ENCODE measurements at places on chromosomes 2 and 18. TPM values are rescaled to one million over a fixed set of nuclear protein-coding genes. Genes with fewer than 3 reads are reported as not detected.

The DUSP2 gene
- 15.6 TPM for total RNA-seq

The CCDC148 gene
- total RNA-seq, result 10.0 TPM

The RAX gene
- total RNA-seq, result not detected

The RAPGEF4 gene
- total RNA-seq, result 17.5 TPM

The CHRNA1 gene
- total RNA-seq, result 5.7 TPM

The CRYBA2 gene
- total RNA-seq, result not detected

The ACTR2 gene
- 89.3 TPM for total RNA-seq

The SPDYA gene
- 2.3 TPM for total RNA-seq

The SPP2 gene
- not detected for total RNA-seq

The CXCR1 gene
- 1.4 TPM for total RNA-seq

The CROCC2 gene
- total RNA-seq, result 0.18 TPM

The MEIS1 gene
- total RNA-seq, result 201 TPM

The PLGLB1 gene
- total RNA-seq, result 6.9 TPM

The INHBB gene
- 0.82 TPM for total RNA-seq

The TTC21B gene
- total RNA-seq, result 73.9 TPM

The FSHR gene
- not detected for total RNA-seq

The SULT1C2 gene
- 47.5 TPM for total RNA-seq

The NEB gene
- total RNA-seq, result 313 TPM

The DLGAP1 gene
- total RNA-seq, result 5.5 TPM

The ANKRD44 gene
- total RNA-seq, result 44.1 TPM

The TEX44 gene
- total RNA-seq, result not detected

The UPP2 gene
- 2.4 TPM for total RNA-seq

The SERPINB12 gene
- not detected for total RNA-seq

The MARCHF4 gene
- total RNA-seq, result 0.06 TPM

The PAIP2B gene
- total RNA-seq, result 15.8 TPM

The SALL3 gene
- total RNA-seq, result 10.9 TPM

The NRP2 gene
- total RNA-seq, result 67.3 TPM

The NT5DC4 gene
- total RNA-seq, result not detected

Data from metanephros (tissue), 2 donors.